Islet precursor cell (in vitro differentiated cells): ENCODE measurements at places on chromosomes 4 and X.
A peak's percentile ranks its signal among the peaks of the same experiment; 100 is the strongest.

DNA sequence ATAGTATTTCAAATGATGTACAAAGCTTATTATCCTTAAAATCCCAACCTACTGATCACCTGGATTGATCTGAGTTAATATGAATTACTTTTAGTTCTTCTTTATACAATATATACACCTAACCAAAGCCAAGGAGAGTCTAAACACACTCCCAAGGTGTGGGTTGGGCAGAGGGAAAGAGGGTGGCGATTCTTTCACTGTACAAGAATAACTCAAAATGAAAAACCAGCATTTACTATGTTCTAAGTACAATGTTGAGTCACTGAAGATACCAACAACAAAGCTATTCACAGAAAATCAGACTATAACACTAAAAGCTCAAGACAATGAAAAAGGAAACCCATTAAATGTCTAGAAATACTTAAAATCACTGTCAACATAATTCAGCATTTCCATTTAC lies 46.6 kb downstream of the ANKRD17 start:
- DNase-seq, result no peak

DNA sequence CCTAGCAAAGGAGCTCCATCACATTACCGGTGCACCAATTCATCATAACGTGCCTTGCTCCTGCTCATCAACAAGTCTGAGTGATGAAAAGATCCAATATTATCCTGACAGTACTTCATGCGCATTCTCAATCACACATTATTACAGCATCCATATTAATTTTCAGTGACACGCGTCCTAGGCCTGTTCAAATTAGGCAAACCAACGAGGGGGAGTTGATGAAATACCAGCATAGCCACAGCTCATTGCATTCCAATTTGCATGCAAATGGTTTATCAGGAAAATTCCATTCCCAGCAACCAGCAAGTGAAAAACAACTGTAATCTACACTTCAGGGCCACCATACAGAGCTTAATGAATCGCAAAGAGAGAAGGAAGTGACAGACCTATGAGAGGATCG lies 236.9 kb downstream of the DCLK2 start:
- DNase-seq, result no peak

DNA sequence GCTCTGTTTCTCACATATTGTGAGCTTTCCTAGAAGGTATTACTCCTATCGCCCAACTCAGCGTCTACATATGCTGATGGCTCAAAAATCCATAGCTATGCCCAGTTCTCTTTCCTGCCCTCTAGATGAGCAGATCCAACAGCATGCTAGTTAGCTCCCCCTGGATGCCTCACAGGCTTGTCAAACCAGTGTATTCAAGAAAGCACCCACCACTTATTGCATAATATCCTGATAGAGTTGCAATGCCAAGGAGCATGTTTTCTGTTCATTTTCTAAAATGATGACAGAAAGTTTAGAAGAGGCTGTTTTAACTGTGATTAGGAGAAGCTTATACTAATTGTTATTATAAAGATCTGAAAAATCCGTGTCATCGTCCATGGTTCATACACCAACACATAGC lies 1.9 kb upstream of the PACRGL start:
- DNase-seq, result no peak

GRCh38 chrX:1593286-1594271 lies 2.2 kb downstream of the AKAP17A start:
- peak; percentile 39 for DNase-seq

GRCh38 chr4:8516061-8516573 lies 64.1 kb upstream of the GPR78 start:
- DNase-seq, result no peak

DNA sequence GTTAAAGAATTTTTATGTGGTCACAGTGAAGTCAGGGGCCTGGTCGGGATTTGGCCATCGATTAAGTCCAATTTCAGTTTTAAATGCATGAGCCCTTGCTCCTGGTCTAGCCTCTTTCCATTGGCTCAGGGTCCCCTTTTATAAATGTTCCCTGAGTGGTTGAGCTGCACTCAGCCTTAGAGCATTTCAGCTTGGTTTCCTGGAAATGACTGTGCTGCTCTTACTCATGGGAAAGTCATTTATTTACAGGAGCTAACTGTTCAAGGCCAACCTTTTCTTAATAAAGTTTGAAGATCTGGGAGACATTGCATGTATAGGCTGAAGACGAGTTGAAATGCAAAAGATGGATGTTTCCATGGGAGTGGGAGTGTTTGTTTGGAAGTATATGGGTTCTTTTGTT lies 98.8 kb upstream of the CLNK start:
- DNase-seq, result no peak

- DNase-seq, result no peak
Observed at GRCh38 chrX:101552714-101553113, 2.4 kb downstream of the ARMCX1 start.

DNA sequence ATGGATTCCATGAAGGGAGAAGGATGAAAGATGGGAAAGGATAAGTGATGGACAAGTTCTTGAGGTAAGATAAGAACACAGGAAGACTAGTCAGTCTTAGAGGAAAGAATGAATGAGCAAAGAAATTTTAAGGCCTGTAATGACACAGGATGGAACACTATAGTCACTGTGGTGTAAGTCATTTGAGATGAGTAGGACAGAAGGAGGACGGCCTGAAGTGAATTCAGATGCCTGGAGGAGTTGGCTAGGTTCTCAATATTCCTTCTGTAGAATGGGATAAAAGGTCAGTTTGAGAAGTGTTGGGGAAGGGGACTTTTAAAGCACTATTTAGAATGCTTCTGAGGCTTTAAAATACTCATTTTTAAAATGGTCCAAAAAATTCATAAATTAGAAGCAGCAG lies 3.9 kb downstream of the MSMO1 start:
- DNase-seq, result no peak

- no peak for DNase-seq
Observed at GRCh38 chrX:117969328-117969727, 147.3 kb downstream of the KLHL13 start.
